ENCODE measurements at places on chromosomes 7 and 10. TPM values are rescaled to one million over a fixed set of nuclear protein-coding genes. Genes with fewer than 3 reads are reported as not detected.

DNA sequence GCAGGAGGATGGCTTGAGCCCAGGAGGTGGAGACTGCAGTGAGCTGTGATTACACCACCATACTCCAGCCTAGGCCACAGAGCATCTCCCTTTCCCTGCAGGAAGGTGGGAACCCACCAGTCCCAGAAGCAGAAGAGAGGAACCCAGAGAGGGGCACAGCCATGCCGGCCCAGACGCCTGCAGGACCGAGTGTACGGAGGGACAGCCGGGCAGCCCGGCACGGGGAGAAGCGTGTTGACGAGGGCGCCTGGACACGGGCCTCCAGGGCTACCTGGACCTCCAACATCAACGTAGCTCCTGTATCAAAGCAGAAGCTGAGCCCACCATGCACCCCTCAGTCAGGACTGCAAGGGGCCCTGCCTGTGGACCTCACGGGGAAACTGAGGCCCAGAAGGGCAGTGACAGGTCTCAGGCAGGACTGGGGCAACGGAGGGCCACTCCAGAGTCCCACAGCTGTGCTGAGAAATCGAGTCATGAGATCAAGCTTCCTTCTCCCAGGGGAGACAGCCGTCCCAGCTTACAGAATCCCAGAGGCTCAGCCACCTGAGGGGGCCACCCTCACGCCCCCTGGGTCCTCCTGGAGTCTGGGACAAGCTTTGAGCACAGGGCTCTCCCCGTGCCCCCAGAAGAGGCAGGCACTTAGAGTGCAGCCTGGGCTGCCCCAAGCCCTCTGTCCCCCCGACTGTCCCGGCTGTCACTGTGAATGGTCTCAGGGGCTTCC, 43.1 kb downstream of the TNRC18 start:
- DNase-seq = no peak
- H3K36me3 ChIP-seq = peaks cover 51% of the 10 kb centered on the region
- peak overlapping the region; percentile 17 for H3K27ac ChIP-seq
- peaks cover 61% of the 10 kb centered on the region for H3K4me1 ChIP-seq
- no peaks in the 10 kb centered on the region for H3K27me3 ChIP-seq

MYPN gene
- not detected for total RNA-seq

AGAP6 gene
- 80.8 TPM for total RNA-seq

CEP55 gene
- 1.3 TPM for total RNA-seq

GRCh38 chr10:54800741-54801421, at the start of gene PCDH15:
Gene PCDH15, minus strand, starts transcription at chr10:54801231. Its CDS starts 136,969 bp downstream, at chr10:54664262.
- DNase-seq = no peak
- H3K4me1 ChIP-seq = no peaks in the 10 kb centered on the region
- no peak within 1 kb of the TSS for H3K4me3 ChIP-seq
- H3K36me3 ChIP-seq = no peaks in the 10 kb centered on the region

WNT8B gene
- not detected for total RNA-seq

CC2D2B gene
- 9.2 TPM for total RNA-seq

GRCh38 chr10:92591550-92592022, 1.3 kb upstream of the KIF11 start:
- peak overlapping the region; percentile 90 for H3K4me3 ChIP-seq
- DNase-seq = peak; percentile 98
- H3K27ac ChIP-seq = peak overlapping the region; percentile 86
- no peaks in the 10 kb centered on the region for H3K36me3 ChIP-seq
- H3K27me3 ChIP-seq = no peaks in the 10 kb centered on the region

DNA sequence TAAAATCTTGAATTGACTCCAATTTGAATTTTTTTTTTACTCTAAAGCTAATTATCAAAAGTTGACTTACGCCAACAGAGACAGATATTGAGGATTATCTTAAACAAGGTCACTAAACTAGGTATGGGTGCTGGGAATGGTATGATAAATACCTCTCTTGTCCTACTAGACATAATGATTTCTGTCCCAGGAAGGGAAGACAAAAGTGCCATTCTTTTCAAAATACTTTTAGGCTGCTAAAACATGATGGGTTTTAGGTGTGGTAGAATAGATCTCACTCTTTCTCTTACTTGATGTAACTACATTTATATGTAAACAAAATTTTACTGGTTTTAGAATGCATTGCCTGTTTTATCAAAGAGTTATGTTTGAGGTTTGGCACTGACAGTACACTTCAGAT, 15.1 kb downstream of the TMEM60 start:
- no peaks in the 10 kb centered on the region for H3K4me1 ChIP-seq
- no peak for DNase-seq
- no peaks in the 10 kb centered on the region for H3K27me3 ChIP-seq
- peaks cover 3% of the 10 kb centered on the region for H3K36me3 ChIP-seq
- no peak overlapping the region for H3K4me3 ChIP-seq
- no peak overlapping the region for H3K27ac ChIP-seq

ACBD7 gene
- total RNA-seq = 2.2 TPM

SLC25A13 gene
- total RNA-seq = 72.0 TPM
